CD4-positive, alpha-beta T cell treated with Interleukin-6 at 100 ng/mL for 8 hours (primary cell): ENCODE measurements at places on chromosomes 2 and 18.

DNA sequence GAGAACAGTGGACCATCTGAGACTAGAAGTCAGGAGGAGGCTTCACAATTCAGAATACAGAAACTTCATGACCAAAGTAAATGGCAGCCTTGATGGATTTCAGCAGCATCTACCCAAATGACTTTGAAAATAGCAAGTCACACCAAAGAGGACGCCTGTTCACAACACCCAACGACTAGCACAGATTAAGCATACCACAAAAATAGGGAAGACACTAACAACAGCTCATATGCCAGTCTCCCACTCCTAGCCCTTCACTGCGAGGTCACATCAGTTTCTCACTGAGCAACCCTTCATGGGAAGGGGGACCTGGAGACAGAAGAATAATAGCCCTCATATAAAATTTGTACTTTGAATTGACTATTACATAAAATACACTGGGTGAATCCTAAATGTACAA is 228.4 kb upstream of the SLC39A10 start:
- DNase-seq = no peak

DNA sequence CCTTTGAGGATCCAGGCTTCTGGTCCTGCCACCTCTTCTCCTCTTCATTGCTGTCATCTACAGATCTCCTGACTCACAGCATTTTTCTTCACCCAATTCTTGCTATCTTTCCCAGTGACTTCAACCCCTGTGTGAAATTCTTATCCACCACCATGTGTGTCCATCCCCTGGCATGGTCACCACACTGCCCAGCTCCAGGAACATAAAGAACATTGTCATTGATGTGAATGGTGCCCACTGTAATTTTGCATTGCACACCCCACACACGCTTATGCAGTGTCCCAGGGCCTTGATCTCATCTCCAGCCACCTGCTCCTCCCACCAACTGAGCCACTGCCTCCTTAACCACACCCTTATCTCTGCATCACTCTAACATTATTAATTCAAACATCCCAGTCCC is 85.3 kb downstream of the C1D start:
- no peak for DNase-seq

- no peak for DNase-seq
Observed at GRCh38 chr2:239691720-239692119, 290.9 kb upstream of the HDAC4 start.

GRCh38 chr2:227765788-227766372 is 20.2 kb downstream of the SCYGR8 start:
- no peak for DNase-seq

GRCh38 chr2:163348857-163349380 is 386.9 kb downstream of the FIGN start:
- DNase-seq = no peak

DNA sequence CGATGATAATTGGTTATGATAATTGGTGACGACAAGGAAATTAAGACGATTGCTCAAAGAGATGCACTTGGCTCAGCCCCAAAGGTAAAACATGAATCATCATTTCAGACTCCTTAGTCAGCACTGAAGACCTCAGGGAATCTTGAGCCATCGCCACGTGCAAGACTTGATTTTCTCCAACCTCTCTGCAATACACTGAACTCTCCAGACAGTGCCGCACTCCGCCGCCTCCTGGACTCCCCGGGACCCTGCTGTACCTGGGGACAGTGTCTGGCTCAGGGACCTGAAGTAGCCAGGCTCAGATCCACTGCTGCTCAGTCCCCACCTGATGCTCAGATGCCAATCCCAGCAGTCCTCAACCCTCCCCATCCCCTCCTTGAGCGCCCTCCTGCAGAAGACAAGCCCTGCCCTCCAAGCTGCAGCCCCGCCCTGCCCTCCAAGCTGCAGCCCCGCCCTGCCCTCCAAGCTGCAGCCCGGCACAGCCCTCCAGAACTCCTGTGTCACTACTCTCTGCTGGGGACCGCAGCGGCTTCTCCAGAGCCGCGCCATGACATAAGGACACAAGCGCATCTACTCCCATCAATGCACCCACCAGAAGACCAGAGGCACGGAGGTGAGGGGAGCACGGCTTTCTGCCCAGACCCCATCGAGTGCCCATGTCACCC is 1.1 kb downstream of the TMEM18 start:
- DNase-seq = no peak

- DNase-seq = no peak
Observed at GRCh38 chr18:5311301-5311989, 15.9 kb upstream of the ZBTB14 start.

DNA sequence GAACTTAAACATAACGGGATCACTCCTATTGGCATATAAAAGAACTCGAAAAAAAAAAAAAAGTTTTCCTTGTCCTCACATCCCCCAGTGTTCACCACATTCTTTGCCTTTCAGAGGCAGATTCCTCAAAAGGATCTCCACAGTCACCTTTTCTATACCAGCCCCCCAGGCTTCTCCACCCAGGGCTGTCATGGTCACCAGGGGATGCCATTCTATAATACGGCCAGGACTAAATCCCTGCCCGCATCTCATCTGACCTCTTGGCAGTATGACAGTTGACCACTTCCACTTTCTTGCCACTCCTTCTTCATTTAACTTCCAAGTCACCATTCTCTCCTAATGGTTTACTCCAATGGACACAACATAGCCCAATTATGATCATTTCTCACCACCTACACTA is 29.3 kb downstream of the SOS1 start:
- no peak for DNase-seq

GRCh38 chr2:23445450-23445868 is 60.5 kb downstream of the KLHL29 start:
- no peak for DNase-seq

- no peak for DNase-seq
Observed at GRCh38 chr18:12397793-12398192, 9.9 kb upstream of the PRELID3A start.

GRCh38 chr18:77899972-77900754 is 650.5 kb downstream of the GALR1 start:
- peak; percentile 36 for DNase-seq

DNA sequence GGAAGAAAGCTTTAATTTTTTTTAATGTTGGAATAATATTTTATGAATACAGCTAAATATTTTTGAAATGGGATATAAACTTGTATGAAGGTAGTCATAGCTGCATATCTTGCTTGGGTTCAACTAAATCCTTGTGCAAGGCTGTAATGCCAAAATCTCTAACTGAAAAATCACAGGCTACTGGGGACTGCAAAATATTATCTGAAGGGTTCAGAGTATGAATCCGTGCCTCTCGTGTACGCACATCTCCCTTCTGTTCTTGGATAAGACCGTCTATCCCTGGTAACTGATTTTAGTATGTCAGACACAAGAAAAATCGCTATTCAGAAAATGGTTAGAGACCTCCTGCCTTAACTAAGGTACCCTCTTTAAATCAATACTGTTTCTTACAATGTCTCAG is 71.8 kb downstream of the ACVR1 start:
- DNase-seq = no peak

GRCh38 chr2:21392649-21393048 is 268.9 kb downstream of the TDRD15 start:
- no peak for DNase-seq

- no peak for DNase-seq
Observed at GRCh38 chr18:63965716-63966330, 4.1 kb upstream of the SERPINB8 start.

GRCh38 chr18:75066021-75066880 is 142.7 kb downstream of the PTGR3 start:
- no peak for DNase-seq

- no peak for DNase-seq
Observed at GRCh38 chr18:51765606-51766360, 568.3 kb upstream of the MEX3C start.
